Omental fat pad (tissue), 4 donors: ENCODE measurements at places on chromosomes 16 and 17.

- no peak for DNase-seq
Measured at GRCh38 chr17:45666641-45667040, 117.5 kb upstream of the CRHR1 start.

DNA sequence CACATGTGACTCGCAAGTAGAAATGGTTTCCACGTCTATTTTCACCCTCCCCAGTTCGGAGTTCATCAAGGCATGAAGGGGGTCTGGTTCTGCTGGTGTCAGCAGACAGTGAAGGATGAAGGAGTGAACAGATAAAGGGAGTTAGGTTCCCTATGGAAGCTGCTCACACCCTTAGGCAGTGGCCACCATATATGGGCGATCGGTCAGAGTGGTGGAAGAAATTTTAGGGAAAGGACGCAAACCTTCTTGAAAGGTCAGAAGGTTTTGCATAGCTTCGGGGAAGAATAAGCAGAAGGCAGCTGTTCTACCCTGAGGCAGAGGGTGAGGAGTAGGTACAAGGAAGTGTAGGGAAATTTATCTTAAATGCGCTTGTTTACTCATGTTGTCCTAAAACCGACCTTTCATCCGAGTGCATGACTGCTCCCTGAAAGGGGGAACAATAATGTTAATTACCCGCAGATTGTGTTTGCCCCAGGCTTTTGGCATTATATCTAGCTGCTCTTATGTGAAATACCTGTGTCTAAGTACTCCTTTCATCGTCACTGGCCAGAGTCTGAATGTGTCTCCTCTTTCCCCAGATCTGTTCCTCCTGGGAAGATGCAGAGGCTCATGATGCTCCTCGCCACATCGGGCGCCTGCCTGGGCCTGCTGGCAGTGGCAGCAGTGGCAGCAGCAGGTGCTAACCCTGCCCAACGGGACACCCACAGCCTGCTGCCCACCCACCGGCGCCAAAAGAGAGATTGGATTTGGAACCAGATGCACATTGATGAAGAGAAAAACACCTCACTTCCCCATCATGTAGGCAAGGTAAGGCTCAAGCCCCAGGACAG, 12.5 kb downstream of the CDH5 start:
- DNase-seq: no peak

GRCh38 chr17:41556306-41556705, 15.6 kb downstream of the KRT9 start:
- no peak for DNase-seq

DNA sequence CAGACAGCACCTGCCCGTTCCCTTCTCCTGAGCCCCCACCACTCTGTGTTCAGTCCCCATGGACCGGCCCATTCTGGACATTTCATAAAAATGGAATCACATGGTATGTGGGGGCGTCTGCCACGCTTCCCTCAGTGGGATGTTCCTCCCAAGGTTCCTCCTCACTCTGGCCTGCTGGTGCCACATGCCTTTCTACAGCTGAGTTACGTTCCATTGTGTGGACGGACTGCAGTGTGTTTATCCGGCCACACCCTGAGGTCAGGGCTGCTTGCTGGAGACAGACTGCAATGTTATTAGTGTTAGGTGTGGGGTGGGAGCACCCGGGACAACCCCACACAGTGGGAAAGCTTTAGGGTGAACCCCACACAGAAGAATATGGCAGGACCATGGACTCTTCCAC, 5.9 kb upstream of the AATK start:
- DNase-seq: no peak

- no peak for DNase-seq
Measured at GRCh38 chr16:68848786-68849185, 5.5 kb downstream of the TANGO6 start.

- DNase-seq: no peak
Measured at GRCh38 chr17:27241346-27241946, 52.5 kb upstream of the WSB1 start.

GRCh38 chr17:72523491-72523890, 402.7 kb downstream of the SOX9 start:
- DNase-seq: no peak

DNA sequence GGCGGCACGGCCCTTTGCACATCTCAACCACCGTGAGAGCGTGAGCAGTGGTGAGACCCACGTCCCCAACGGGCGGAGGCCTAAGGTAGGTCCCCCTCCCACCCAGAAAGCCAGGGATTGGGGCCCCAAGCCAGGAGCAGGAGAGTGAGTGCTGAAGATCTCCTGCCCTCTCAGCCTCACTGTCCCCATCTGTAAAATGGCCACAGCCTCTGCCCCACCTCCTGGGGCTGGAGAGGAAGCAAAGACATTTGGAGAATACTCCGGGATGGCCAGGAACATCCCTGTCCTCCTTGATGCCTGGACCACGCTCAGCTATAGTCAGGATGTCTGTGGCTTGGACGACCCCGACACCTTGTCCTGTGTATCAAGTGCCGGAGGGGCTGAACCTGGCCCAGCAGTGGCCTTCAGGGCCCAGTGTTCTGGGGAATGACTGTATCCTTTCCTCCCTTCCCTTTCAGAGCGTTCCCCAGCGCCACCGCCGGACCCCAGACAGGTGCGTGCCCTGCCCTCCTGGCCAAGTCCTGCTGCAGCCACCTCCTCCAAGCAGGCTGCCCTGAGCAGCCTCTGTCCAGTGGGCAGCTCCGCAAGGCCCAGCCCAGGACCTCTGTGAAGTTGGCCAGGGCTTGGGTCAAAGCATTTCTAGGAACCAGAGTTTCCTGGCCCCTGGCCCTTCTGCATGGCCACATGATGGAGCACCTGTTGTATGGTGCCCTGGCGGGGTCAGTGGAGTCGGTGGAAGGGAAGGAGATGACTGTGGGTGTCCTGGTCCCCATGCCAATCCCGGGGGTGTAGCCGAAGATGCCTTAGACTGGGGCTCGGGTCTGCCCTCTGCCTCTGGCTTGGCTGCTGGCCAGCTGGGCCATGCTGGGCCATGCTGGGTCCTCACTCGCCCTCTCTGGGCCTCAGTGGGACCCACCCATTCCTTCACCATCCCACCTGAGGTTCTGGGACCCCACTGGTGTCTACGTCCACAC, 38.4 kb downstream of the ADCY7 start:
- peak; percentile 13 for DNase-seq

- no peak for DNase-seq
Measured at GRCh38 chr17:79831265-79832217, 7.7 kb downstream of the CBX4 start.

GRCh38 chr16:31149894-31150890, at the start of gene PRSS36:
PRSS36 (minus strand) TSS chr16:31150066; CDS start chr16:31150035, 31 bp downstream.
- DNase-seq: no peak

- no peak for DNase-seq
Measured at GRCh38 chr17:67056746-67057490, 12.6 kb downstream of the CACNG1 start.

- DNase-seq: no peak
Measured at GRCh38 chr17:72030067-72030899, 90.5 kb upstream of the SOX9 start.

DNA sequence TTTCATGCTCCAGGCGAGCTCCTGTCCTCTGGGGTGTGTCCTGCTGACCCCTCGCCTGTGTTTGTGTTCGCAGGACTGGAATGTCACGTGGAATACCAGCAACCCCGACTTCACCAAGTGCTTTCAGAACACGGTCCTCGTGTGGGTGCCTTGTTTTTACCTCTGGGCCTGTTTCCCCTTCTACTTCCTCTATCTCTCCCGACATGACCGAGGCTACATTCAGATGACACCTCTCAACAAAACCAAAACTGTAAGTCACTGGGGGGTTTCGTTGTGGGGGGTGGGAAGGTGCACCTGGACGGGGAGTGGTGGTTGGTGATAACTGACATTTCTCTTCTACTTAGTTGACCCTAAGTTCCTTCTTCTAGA, 58.3 kb downstream of the ABCC1 start:
- DNase-seq: no peak

DNA sequence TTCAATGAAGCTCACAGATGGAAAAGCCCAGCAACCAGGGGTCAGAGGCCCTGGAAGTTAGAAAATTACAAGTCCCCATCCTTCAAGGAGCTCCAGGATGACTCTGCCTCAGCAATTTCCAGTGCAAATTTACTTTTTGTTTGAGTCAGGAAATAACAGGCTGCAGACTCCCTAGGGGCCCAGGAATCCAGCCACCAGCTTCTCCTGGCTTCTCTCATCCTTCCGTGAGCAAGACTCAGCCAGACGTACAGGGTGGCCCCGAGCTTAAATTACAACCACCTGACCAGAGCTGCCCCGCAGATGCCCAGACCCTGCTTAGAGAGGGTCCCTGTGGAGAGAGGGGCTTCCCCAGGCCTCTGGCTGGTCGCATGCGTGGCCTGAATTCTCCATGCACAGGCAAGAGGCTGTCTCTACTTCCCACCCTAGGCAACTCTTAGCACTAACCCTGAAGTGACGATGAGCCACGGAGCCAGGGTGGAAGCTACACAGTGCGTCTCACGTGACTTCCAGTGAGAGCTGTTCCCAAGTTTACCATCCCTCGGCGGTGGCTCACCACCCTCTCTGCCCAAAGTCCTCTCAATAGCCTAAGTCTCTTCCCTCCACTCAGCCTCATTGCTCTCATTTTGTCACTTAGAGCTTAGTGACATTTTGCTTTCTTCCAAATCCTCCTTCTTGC, 27.1 kb downstream of the GPR142 start:
- no peak for DNase-seq

DNA sequence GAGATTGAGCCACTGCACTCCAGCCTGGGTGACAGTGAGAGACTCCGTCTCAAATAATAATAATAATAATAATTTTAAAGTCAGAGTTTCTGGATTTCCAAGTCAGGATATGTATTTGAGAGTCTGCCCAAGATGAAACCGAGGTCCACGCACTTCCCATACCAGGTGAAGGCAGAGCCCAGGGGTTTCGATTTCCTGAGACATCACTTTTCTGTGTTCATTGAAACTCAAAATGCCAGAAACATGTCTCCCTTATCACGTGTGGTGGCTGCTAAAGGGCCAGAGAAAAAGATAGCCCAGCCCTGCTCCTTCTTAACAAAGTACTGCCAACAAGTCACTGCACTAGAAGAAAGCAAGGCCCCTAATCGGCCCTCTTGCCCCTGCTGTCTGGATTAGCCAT, 9.8 kb upstream of the RNF157 start:
- peak; percentile 3 for DNase-seq

DNA sequence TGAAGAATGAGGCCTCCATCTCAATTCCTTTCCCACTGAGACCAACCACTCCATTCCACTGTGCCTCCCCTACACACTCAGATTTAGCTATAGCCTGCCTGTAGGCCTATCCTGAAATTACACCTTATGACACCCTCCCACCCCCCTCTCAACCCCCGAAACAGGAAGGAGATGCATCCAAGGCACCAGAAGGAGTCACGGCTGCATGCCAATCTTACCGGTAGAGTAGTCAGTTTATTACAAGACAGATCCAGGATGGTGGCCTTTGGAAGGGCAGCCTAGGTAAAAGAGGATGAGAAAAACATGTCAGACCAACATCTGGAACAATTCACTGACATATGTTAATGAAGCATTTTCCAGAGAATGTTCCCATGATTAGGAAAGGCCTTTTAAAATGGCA, 2.6 kb downstream of the LRRC59 start:
- no peak for DNase-seq

DNA sequence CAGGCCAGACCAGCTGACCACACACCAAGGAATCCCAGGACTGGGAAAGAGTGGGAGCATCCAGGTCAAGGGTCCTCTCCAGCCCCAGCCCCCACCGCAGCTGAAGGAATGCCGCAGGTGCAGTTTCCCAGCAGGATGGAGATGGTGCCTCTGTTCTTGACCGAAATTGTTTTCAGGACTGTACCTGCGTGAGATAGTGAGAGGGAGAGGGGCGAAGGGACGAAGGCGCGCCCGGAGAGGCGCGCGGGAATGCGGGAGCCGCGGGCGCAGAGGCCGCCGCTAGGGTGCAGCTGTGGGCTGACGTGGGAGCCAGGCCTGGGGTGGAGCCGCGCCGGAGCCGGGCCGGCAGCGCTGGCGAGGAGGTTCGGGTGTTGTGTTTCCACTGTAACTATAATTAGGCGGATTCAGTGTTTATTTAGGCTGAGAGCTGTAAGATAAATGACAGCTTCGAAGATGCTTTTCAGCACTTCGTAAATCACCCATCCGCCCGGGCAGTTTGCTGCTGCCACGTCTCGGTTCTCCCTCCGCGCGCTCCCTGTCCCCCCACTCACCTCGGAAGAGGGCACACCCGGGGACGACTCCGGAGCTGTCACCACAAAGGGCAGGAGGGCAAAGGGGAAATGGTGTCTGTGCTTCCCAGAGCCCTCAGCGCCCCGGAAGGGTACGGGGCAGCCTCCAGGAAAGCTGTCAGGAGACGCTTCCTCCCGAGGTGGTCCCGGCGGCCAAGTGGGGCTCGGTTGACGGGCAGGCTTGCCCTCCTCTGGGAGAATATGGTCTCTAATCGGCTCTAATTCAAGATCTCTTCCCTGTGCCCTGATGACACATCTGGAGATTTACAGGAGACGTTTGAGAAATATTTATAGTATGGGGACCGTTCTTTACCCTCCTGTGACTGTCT, 38.2 kb downstream of the HOXB1 start:
- peak; percentile 35 for DNase-seq
